ENCODE measurements at places on chromosomes 2 and 18.

DNA sequence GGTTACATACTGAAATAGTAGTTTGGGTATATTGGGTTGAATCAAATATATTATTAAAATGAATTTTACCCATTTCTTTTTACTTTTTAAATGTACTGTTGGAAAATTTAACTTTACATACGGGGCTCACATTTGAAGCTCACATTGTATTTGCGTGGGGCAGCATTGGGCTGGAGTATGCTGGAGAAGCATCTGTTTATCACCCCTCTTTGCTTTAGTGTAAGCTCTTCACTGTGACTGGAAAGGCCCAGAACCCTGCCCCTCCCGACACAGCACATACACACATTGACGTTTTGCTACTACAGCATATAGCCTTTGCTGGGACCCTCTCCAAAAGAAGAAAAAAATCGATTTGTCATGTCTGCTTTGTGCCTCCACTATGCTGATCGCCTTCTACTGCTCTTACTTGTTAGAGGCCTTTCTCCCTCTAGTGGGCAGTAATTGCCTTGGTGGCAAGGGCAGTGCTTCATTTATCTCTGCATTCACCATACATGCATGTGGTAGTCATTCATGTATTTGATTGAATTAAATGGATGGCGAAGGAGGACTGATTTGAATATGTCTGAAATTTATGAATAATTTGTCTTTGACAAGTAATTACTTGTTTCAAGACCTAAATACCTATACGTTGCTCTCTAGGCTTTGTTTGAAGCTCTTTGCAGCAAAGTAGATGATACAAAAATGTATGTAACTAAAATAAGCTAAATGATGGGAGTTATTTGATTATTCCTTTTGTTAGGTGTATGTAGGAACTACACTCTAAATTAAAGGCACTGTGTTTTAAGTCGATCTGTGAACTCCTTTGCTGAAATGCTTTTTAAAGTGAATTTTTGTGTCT lies 37.4 kb downstream of the VAPA start:
- no peak for DNase-seq

DNA sequence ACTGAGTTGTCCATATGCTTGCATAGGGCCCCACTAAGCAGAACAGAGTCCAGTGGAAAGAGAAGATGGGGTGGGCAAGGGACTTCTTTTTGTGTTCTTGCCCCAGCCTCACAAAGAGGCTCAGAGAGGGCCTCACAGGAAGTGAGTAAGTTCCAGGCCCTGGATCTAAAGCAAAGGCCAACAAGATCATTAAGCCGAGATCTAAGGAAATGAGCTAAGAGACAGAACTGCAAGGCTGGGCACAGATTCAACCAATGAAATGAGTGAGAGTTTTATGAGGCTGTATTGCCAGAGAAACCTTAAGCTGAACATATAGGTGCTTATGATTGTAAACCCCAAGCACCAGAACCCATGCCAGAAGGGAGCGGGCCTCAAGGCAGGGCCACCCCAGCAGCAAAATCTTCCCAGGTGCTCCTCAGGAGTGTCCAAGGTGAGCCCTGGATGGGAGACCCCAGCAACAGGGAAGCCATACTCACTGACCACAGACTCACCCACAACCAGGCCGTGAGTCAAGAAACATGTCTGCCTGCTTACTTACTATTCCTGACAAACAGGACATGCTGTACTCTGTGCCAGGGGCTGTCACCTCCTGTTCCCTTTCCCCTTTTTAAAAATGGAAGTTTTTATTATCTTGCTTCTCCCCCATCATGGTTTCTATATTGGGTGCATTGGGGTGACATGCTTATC lies 40.2 kb downstream of the SLC14A1 start:
- DNase-seq: no peak

- no peak for DNase-seq
Measured at GRCh38 chr2:105449076-105449475, 50.2 kb upstream of the FHL2 start.

- DNase-seq: no peak
Measured at GRCh38 chr18:8830067-8831060, 125.0 kb downstream of the MTCL1 start.

GRCh38 chr2:60926741-60927552 lies 45.6 kb downstream of the REL start:
- DNase-seq: no peak

GRCh38 chr2:205865905-205866441 lies 183.7 kb downstream of the NRP2 start:
- no peak for DNase-seq

GRCh38 chr2:121858369-121858768 lies 102.9 kb downstream of the TSN start:
- no peak for DNase-seq

DNA sequence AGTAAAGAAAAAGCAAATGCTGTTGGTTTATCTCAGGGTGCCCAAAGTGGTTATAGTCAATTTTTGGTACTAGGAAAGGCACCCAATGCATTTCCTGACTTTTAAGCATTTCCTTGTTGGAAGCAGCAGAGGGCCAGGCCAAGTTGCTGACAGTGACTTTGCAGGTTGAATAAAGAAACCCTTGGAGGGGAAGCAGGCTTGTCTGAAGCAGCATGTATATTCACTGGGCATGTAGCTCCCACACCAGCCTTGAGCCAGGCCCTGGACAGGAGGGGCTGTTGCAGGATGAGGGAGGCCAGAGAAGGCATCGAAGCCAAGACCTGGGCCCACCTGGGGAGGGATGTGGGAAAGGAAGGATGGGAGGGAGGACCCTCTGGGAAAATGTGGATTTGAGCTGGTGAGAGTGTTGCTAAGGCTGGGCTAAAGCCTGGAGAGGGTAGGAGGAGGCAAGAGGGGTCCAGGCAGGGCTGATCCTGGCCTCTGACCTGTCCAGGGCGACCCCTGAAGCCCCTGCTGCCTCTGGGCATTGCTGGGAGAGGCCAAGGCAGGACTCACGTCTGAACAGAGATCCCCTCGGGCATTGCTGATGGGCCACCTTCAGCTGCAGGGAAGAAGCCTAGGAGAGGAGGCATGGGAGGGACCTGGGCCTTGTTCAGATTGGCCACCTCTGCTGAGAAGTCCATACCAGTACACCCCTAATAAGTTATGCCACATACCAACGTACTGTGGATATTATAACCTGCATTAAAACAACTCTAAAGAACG lies 79.6 kb downstream of the STPG4 start:
- no peak for DNase-seq

DNA sequence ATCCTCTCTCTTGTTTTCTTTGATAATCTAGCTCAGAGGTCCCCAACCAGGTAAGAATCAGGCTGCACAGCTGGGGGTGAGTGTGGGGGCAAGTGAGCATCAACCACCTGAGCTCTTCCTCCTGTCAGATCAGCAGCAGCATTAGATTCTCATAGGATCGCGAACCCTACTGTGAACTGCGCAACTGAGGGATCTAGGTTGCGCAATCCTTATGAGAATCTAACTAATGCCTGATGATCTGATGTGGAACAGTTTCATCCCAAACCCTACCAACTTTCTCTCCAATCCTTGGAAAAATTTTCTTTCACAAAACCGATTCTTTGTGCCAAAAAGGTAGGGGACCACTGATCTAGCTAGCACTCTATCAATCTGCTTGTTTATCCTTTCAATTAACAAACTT lies 678.3 kb downstream of the CBLN2 start:
- no peak for DNase-seq

- no peak for DNase-seq
Measured at GRCh38 chr2:228875152-228875900, 395.8 kb downstream of the PID1 start.

- DNase-seq: no peak
Measured at GRCh38 chr2:71617266-71617665, 163.9 kb downstream of the DYSF start.

DNA sequence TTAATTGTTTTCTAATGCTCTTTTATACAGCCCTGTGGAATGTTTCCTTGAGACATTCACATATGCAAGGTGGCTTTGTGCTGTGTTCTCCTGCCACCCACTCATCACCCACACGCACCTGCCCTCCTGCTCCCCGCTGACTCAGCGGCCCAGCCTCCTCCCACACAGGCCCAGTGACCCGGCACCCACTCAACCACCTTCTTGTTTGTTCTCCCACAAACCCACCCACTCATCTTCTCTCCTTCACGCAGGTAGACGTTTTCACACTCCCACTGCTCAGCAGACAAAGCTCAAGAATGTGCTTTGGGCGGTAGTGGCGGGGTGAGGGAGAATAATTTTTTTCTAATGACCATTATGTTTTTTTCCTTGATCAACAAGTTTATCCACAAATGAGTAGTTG lies 28.6 kb upstream of the NEMP2 start:
- no peak for DNase-seq

DNA sequence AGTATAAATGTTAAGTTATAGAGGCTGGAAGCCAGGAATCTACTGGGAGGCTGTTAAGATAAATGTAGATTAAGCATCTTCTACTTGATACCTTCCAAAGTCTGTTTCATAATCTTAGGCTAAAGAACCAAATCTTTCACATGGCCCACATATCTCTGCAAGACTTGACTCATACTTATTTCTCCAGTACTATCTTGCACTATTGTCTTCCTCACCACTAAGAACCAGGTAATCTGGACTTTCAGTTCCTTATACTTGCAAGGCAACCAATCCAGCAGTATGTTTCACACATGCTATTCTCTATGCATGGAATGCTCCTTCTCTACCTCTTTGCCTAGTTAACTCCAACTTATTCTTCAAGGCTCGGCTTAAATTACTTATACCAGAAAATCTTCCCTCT lies 62.2 kb downstream of the RBMS1 start:
- no peak for DNase-seq

- no peak for DNase-seq
Measured at GRCh38 chr2:217880287-217880889, 122.4 kb downstream of the TNS1 start.

GRCh38 chr2:25473131-25473530 lies 131.4 kb upstream of the DNMT3A start:
- no peak for DNase-seq

DNA sequence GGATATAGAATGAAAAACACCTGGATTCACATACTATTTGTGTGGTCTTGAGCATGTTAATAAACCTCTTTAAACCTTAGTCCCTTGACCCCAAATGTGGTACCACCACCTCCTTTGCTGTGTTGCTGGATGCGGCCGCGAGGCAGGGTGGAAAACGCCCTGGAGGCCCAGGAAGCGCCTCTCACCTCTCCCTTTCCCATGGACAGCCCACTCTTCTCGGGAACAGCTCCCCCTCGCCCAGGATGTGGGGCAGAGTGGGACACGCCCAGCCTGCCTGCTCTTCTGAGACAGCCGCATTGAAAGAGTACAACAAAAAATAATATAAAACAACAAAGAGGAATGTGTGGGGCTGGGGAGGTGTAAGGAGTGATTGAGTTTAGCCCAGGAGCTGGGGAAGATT lies 549.0 kb upstream of the ID2 start:
- DNase-seq: no peak

- DNase-seq: no peak
Measured at GRCh38 chr2:197307236-197307932, 3.2 kb downstream of the ANKRD44 start.

DNA sequence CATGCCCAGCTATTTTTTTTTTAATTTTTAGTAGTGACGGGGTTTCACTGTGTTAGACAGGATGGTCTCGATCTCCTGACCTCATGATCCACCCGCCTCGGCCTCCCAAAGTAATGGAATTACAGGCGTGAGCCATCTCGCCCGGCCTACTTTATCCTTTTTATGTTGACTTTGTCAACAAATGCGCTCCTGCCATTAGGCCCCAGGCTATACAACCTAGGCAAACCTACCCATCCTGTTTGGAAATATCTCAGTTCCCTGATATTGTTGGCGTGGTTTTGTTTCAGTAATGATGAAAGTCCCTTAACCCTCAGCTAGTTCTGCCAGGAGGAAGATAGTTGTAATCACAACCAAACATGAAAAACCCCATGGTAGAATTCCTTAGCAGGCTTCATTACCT lies 249.4 kb upstream of the SOX11 start:
- DNase-seq: no peak

DNA sequence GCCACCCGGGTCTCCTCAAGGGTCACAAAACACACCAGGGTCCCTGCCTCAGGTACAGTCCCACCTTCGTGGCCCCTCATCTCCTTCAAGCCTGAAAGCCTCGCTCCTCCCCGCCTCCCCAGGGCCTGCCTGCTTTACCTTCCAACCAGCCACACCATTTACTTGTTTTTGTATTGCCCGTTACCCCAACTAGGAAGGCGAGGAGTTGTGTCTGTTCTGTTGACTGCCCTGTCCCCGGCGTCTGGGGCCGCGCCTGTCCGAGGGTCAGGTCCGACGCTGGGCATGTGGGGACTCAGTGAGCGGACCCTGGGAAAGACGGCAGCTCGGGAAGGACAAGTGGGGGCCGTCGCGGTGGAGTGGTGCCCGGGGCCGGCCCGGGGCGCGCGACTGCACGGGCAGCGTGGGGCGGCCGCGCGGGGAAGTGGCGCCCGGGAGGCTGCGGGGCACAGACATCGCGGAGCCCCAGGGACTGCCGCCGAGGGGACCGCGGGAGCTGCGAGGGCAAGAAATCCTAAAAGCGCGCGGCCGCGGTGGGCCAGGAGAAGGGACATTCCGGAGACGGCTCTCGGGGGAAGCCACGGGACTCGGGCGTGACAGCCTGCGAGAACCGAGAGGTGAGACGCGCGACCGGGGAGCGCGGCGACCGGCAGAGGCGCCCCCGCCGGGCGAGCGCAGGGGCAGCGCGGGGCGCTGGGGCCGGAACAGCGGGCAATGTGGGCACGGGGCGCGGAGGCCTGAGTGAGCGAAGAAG lies 797 bp upstream of the GRHL1 start:
- no peak for DNase-seq

GRCh38 chr2:117127680-117128079 lies 686.8 kb upstream of the DDX18 start:
- no peak for DNase-seq

- no peak for DNase-seq
Measured at GRCh38 chr2:23321751-23322150, 63.2 kb upstream of the KLHL29 start.

DNA sequence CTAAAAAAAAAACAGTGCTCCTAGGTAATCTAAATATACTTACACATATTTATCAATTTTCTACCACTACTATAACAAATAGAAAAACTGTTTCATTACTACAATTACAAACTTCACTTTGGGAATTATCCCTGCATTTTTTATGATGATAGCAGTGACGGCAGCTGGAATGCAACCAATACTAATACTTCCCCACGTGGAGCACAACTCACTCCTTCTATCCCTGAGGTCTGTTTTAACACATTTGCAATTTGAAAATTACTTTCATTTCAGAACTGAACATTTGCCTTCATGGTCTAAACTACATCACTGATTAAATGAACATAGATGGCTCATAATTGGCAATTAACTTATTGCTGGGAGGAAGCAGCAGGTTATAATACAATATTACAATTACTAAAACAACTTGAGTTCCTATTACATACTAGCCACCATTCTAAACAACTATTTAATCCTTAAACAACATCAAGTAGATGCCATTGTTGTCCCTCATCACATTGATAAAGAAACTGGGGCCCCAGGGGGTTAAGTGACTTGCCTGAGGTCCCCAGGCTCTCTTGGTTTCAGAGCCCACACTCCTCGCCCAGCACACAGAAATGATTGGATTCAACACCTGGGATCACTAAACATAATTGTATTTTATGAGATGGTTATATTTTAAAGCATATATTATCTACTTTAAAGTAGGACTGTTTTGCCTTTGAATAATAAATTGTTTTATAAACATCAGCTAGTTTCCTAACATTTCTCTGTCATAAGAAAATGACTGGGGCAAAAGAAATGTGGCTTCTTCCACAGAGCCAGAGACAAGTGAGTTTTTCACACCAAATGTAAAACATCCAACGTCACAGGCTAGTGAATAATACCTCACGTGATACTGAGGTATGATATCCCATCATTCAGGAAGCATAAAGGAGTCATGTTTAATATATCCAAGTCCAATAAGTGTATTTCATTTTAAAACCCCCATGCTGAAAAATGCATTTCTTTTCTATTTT lies 6.2 kb downstream of the COLEC12 start:
- DNase-seq: no peak

All from esophagus squamous epithelium (tissue), 5 donors.